ENCODE measurements at places on chromosomes 4 and X.

GRCh38 chrX:15465347-15465746 lies 27.8 kb downstream of the PIR start:
- DNase-seq = no peak

DNA sequence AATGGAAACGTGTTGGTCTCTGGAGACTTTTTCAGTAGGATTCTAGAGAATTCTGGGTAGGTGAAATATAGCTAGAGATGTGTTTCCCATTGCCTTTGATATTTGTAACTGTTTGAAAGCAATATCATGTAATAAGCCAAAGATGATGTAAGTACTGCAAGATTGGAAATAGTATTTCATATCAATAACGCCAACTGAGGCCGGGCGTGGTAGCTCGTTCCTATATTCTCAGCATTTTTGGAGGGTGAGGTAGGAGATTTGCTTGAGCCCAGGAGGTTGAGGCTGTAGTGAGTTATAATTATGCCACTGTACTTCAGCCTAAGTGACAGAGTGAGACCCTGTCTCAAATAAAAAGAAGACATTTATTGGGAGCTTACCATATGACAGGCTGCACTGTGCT lies 9.5 kb downstream of the ADH1A start:
- DNase-seq = no peak

DNA sequence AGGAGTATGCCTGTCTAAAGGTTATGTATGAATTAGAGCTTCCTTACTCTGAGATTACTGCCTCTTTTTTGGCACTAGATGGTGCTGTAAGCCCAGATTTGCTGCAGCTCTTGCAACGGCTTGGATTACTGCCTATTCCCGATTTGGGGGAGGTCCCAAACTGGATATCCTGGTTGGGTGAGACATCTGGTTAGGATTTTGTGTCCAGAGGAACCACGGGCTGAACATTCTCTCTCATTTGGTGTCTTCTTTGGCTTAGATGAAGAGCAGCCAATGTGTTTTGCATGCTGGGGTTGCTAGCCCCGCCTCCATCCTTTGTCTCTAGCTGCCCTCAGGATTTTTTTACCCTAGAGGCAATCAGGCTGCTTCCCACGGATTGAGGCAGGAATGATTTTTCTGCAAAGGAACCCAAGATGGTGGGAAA lies 31.9 kb downstream of the F8A1 start:
- peak; percentile 37 for DNase-seq

GRCh38 chr4:182916483-182917181 lies 554 bp downstream of the DCTD start:
- no peak for DNase-seq

All from NCI-H748 treated with DMSO at 0.1 percent for 48 hours (cell line).